A549 (cell line): ENCODE measurements at places on chromosomes 7 and 10. TPM values are rescaled to one million over a fixed set of nuclear protein-coding genes. Genes with fewer than 3 reads are reported as not detected.

DNA sequence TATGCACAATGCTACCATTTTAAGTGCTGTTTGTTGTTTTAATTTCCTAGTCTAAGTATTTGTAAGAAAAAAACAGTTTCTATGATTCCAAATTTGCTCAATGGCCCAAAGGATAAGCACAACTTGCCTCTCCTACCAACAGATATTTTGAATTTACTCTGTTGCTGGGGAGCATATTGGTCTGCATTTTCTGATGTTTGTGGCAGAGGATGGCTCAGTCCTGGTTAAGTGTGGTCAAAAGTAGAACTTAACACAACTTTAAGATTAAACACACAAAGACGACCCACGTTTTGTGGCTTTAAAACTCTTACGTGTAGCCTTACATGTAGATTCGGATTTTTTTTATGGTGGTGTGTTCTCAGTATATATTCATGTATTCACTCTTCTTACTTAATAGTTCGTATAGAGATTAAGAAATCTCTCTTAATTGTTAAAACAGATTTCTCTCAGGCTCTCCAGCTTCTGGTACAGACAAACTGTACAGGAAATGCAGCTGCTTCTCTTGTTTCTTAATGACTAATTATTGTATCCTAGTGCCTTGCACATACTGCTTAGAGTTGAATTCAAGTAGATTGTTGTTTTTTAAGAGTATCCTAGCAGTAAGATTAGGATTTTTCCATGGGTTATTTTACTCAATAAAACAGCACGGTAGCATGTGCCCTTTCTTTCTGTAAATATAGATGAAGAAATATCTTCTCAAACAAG lies 86.2 kb downstream of the GPR85 start:
- DNase-seq: no peak

- no peak for DNase-seq
These were observed 68.3 kb downstream of the PWWP2B start for GRCh38 chr10:132465193-132465888.

Gene HTR5A
- polyA plus RNA-seq: not detected in 3 replicates

Gene CRYGN
- polyA plus RNA-seq: 0.07 TPM in 1 of 3 replicates, not detected in the others

Gene UPK3B
- 19.4 to 20.9 TPM (median 20.6 TPM) in 3 replicates for polyA plus RNA-seq

GRCh38 chr7:148983200-148984146 lies 44.8 kb downstream of the PDIA4 start:
- DNase-seq: peak; percentile 59

Gene STEAP1
- polyA plus RNA-seq: 15.7 to 21.0 TPM (median 20.3 TPM) in 3 replicates

GRCh38 chr10:11205030-11205772 lies 187.5 kb downstream of the CELF2 start:
- DNase-seq: no peak

- DNase-seq: no peak
These were observed 178.8 kb upstream of the ITGB1 start for GRCh38 chr10:33136781-33137180.

Gene RHEB
- polyA plus RNA-seq: 102 to 112 TPM (median 110 TPM) in 3 replicates

GRCh38 chr7:40329601-40330153 lies 194.9 kb downstream of the SUGCT start:
- peak; percentile 53 for DNase-seq

Gene ELMO1
- 2.3 to 3.2 TPM (median 2.6 TPM) in 3 replicates for polyA plus RNA-seq

DNA sequence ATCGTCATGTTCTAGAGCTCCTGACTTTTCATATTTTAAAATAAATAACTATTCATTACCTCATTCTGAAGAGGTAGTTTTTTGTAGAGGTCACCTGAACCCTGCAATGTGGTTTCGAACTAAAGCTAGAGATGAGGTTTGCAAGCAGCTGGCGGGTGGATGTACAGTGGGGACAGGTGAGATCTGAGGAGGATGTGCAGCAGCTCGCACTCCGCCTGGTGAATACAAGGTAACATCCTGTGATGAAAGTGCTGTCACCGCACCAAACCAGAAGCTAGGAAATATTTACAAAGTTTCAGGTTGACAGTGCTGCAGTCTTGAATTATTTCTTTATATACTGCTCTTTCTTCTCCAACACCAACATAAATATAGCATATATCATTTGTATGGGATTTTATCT lies 26.5 kb downstream of the NDUFB2 start:
- DNase-seq: no peak

DNA sequence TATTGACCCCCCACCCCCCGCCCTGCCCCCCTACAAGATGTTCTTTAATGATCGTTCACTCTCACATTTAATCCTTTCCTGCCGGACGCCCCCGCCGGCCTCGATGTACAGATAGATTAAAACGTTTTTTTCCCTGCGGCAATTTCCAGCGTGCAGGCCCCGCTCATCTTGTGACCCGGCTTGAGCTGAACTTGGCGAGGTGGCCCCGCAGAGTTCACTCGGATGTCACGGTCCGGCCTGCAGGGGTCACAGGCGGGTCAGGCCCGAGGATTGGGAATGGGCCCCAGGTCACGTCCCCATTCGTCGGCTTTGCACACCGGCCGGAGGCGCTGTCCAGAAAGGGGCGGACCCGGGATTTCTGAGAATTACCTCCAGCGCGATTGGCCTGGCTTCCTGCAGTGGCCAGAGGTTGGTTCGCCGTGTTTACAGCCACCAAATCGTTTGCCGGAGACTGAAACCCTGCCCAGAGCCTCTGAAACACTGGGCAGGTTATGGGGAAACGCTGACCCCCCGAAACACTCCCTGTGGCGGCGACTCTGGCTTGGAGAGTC lies 1.9 kb upstream of the CYP26A1 start:
- DNase-seq: no peak

Gene SYT15B
- polyA plus RNA-seq: 1.9 to 2.1 TPM (median 2.0 TPM) in 3 replicates

DNA sequence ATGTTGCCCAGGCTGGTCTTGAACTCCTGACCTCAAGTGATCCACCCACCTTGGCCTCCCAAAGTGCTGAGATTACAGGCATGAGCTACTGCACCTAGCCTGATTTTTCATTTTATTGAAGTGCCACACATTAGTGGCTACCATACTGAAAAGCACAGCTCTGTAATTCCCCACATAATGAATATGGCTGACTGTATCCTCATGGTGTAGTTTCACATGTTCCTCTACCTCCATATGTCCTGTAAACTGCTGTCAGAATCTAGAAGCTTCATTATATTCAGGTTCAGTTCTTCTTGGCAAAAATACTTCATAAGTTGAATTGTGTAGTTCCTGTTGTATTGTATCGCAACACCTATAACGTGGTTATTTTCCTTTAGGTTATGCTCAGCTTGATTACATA lies 11.1 kb downstream of the JMJD1C start:
- no peak for DNase-seq

Gene TRIP6
- polyA plus RNA-seq: 38.2 to 38.5 TPM (median 38.3 TPM) in 3 replicates

GRCh38 chr10:659688-660141 lies 29.8 kb downstream of the DIP2C start:
- DNase-seq: no peak

Gene PRKCQ
- polyA plus RNA-seq: 3.6 to 3.7 TPM (median 3.6 TPM) in 3 replicates

DNA sequence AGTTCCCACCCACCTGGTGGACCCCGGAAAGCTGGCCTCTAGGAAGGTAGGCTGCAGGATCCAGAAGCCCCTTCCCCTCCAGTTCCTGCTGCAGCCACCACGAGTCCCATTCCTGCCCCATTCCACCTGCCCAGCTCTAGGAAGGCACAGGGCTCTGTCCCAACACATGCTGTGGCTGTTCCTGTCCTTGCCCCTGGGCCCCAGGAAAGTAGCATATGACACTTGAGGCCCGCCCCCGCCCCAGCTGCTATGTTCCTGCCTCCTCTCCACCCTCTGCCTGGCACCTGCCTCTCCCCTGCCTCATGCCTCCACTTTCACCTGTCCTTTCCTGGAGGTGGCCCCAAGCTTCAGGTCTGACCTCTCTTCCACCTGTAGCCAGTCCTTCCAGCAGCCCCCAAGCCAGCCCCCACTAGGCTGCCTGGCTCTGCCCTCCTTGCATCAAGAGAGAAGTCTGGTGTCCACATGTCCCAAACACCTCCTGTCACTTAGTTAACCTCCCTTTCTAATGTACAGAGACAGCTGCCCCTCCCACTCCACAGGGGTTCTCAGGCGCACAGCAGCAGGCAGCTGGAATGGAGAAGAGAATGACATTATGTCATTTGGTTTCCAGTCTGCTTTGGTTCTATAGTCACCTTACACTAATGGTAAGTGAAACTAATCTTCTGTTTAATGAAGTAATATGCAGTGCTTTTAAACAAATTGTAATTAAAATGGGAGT lies 22.7 kb downstream of the YKT6 start:
- no peak for DNase-seq

Gene SHTN1
- 21.7 to 25.1 TPM (median 23.6 TPM) in 3 replicates for polyA plus RNA-seq

DNA sequence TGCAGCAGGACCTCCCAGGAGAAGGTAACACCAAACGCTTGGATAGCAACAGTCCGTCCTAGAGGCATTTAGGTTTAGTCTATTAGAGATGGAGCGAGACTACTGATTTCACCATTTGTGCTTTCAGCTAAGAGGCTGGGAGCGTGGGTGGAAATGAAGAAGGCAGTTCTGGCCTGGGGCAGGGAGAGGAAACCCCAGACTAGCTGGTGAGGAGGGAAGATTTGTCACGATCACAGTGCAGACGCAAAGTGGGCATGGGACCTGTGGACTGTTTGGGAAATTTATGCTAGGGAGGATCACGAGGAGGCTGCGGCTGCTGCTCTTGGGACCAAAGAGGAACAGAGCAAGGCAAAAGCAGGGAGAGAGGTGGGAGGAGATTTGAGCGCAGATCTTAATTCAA lies 130.4 kb upstream of the AOAH start:
- DNase-seq: no peak

DNA sequence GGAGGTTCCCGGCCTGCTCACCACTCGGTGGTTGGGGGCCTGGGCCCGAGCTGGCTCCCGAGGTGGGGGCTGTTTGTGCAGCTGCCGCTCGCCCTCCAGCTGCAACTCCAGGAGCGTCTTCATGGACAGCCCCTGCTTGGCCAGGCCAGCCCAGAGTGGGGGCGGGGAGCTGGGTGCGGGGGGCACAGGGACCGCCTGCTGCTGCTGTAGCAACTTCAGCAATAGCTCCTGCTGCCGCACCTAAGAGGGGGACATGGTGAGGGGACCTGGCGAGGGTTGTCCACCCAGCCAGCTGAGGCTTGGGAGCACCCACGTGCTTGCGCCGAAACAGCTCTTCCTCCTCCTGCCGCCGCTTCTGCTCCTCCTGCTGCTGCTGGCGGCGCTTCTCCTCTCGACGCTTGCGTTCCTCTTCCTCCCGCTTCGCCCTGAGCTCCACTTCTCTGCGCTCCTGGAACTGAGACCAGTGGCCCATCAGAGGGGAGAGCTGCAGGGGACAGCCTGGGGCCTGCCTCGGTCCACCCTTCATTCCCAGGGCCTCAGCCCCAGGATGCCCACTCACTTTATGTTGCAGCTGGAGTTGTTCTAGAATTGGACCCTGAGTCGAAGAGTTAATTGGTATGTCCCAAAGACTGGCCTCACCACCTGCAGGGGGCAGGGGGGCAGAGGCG lies 9.6 kb downstream of the GNB2 start:
- DNase-seq: no peak

DNA sequence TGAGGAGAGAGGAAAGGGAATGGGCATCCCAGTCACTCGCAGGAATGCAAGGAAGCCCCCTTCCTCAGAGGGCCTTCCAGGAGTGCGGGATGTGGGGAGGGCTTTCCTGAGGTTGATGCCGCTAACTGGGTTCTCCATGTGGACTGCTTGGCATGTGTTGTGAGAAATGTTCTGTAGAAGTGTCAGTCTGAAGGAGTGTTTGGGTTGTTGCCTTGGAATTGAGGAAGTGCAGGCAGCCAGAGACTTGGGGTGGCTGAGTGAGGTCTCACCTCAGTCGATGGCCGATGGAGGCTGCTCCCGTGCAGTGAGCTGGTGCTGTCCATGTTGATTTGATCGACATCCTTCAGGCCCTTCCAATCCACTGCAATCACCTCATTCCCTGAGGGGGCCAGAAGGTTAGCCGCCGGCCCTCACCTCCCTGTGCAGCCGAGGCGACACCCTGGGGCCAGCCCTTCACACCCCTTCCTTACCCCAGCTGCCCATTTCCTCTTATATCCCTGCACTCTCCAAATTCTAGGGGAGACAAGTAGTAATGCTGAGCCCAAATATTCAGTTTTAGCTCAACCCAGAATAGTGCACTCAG lies 2.7 kb downstream of the FAM131B start:
- DNase-seq: no peak

GRCh38 chr7:23966941-23967340 lies 256.9 kb downstream of the STK31 start:
- no peak for DNase-seq

Gene SORBS1
- polyA plus RNA-seq: 0.37 to 0.73 TPM (median 0.39 TPM) in 3 replicates

DNA sequence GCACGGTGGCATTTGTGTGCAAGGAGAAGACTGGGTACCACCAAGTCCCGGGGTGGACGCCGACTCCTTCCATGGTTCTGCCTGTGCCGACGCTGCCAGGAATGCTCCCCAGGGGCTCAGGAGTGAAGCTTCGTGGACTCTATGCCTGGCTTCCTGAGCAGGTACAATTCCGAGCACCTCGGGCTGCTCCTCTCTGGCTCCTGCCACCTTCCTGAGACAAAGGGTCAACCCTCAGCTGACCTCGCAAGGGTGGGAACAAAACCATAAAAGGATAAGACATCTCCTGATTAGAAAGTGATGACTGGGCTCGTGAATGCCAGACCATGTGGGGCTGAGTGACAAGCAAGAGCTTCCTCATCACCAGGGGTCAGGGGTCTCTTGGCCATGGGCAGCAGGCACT lies 31.8 kb downstream of the CALML3 start:
- no peak for DNase-seq

DNA sequence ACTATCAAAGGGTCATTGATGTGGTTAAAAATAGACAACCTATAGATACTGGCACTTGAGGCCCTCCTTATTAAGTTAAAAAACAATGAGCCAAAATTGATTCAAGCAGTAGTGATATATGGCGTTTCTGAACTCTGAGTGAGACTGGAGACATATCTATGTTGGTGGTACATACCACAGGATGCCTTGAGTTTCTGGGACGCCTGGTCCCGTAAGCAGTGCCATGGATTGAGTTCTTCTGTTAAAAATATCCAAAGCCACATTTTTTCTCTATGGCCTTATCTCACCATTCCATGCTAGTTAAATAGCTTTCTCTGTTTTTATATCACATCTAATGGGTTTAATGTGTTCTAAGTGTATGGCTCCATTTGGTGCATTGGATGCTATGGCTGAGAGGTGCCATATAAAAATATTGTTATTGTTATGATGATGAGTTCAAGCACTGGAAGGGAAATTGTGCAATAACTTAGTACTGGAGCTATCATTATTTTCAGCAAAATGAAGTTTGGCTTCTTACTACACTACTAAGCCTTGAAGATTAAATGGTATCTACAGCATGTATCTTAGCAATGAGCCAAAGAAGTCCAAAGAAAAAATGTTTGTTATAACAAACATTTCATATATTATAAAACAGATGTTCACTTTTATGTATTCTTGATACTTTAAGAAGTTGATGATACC lies 713.9 kb downstream of the SUGCT start:
- DNase-seq: no peak

DNA sequence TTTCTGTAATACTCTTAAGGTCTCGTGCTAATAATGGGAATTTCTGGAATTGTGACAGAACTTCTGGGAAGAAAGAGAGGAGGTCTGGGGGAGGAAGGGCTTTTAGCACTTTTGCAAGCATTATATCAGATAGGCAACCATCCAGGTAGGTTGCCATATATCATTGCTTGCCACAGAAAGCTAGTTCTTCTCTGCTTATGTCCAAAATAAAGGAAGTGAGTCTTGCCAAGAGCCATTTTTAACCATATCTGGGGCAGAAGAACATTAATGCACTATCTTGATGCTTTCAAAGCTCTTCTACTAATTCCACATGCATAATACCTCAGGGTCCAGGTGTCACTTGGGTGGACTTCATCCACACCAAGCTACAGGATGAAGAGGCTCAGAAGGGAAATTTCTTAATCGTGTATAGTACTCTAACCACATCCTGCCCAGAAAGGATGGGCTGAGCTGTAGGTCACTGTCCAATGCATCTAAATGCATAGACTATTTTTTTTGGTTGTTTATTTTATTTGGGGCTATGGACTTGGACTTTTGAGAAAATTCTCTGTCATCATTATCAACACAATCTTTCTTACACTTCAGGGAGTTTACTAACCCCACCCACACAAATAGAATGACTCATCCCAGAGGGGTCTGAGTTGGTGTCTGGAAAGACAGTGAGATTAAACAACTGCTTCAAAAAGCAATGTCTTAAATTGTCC lies 68.9 kb upstream of the ADO start:
- peak; percentile 7 for DNase-seq
